ENCODE measurements at places on chromosomes 7 and 10. TPM values are rescaled to one million over a fixed set of nuclear protein-coding genes. Genes with fewer than 3 reads are reported as not detected.

- no peak for DNase-seq
Measured at GRCh38 chr7:104694710-104695109, 319.3 kb upstream of the KMT2E start.

GRCh38 chr10:100286051-100287033, at the start of gene BLOC1S2:
TSS of gene BLOC1S2 (minus strand) at chr10:100286680. CDS start at chr10:100286659, 21 bp downstream.
- peak; percentile 81 for DNase-seq

- DNase-seq, result no peak
Measured at GRCh38 chr10:43921478-43921877, 272.8 kb upstream of the ZNF32 start.

Gene OGDH
- polyA plus RNA-seq, result 86.0 TPM

GRCh38 chr10:24756283-24756682, 32.6 kb upstream of the ARHGAP21 start:
- no peak for DNase-seq

- no peak for DNase-seq
Measured at GRCh38 chr10:74685564-74685963, 140.8 kb upstream of the KAT6B start.

DNA sequence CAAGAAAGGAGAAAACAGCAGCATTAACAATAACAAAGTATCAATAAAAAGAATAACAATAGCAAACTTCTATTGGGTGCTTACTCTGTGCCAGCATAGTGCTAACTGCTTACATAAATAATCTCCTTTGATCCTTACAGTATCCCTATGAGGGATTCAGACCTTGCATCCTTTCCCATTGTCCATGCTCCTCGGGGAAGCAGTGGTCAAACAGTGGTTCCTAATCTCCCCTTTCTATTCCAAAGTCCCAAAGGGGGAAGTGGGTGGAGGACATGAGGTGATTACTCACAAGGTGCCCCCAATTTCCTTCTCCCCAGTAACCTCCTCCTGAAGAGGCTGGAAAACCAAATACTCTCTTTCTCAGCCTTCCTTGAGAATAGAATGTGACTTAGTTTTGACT, 22.0 kb upstream of the MSMB start:
- no peak for DNase-seq

GRCh38 chr7:131546126-131546525, 10.3 kb downstream of the PODXL start:
- DNase-seq, result no peak

DNA sequence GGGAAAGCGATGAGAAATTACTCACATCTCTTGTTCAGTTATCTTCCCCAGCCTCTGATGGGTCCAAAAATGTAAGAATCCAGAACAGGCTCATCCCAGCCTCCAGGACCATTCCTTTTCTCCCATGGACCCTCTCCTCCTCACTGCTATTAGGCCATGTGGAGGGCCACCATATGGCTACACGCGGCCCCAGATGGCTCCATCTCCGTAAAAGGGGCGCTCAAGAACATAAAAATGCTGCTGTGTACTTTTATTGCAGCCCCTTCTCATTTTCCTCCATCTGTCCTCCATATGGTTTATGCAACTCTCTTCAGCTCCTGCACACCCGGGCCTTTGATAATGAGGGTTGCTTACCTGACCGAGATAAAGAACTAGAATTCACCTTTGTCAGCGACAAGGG, 166.2 kb downstream of the RAPGEF5 start:
- DNase-seq, result no peak

DNA sequence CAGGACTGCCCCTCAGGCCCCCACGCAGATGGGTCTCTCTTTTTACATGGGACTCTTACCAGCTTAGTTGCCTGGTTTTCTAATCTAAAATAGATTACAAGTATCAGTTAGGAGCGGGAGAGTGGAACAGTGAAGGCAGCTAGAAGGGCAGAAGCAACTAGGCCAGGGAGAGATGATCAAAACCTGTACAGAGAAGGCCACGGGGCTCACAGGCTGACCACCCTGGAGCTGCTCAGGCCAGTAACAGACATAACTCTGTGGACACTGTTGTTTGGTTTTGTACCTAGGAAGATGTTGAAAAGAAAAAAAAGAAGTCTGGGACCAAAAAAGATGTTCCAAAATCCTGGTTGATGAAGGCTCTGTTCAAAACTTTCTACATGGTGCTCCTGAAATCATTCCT, 16.5 kb downstream of the ABCC2 start:
- DNase-seq, result no peak

GRCh38 chr7:112887337-112887736, 97.1 kb upstream of the TMEM168 start:
- DNase-seq, result no peak

Data from left kidney (tissue), 8 donors.